ENCODE measurements at places on chromosomes 1 and 21. TPM values are rescaled to one million over a fixed set of nuclear protein-coding genes. Genes with fewer than 3 reads are reported as not detected.

The MEX3A gene
- polyA plus RNA-seq = 24.8 TPM

The LCE2C gene
- polyA plus RNA-seq = not detected

The TNFRSF8 gene
- polyA plus RNA-seq = 0.11 TPM

The SYT6 gene
- polyA plus RNA-seq = 0.44 TPM

Data from cardiac muscle cell (in vitro differentiated cells and primary cell).